ENCODE measurements at places on chromosomes 12 and 14.

GRCh38 chr12:50960130-50960529 lies 7.8 kb downstream of the HIGD1C start:
- no peak for DNase-seq

DNA sequence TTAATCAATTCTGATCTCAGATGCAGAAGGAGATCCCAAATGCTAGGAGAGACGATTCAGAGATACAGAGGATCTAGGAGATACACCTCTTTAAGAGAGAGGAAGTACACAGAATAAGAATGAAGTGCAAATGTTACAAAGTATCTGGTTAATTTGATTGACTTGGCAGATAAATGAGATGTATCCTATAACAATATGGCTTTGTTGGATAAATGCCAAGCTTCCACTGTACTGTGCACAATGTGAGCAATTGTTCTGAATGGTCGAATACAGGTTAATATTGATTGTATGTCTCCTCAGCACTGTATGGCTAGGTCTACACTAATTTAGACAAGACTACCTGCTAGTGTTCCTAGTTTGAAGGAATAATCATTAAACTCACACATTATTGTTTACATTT lies 119.6 kb upstream of the PTPRB start:
- no peak for DNase-seq

GRCh38 chr14:68376067-68376779 lies 416.6 kb downstream of the ZFP36L1 start:
- no peak for DNase-seq

DNA sequence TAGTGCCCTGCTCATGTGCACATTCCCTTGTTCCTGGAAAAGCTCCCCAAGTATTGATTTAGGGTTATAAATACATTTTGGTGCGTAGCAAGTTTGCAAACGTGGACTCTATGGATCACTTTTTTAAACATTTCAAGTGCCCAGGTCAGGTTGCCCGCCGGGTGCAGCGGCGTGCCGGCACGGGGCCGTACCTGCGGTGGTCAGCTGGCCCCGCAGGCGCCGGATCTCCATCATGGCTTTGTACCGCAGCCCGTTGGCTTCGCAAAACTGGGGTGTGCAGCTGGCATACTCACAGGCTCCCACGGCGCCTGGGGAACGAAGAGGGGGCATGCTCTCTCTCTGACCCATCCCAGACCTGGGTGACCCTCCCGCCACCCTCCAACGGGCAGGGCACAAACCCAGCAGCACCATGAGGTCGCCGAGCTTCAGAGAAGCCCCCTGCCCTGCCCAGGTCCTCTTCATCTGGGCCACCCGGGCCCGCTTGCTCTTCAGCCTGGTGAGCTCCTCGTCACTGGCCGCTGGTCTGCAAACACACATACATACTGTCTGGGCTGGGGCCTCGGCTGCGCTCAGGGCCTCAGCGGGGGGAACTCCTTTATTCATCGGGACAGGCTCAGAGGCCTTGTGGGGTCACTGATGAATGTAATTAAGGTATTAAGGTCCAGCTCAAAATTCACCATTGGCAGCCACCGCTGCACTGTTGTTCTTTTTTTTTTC lies 35.1 kb downstream of the DHX37 start:
- no peak for DNase-seq

DNA sequence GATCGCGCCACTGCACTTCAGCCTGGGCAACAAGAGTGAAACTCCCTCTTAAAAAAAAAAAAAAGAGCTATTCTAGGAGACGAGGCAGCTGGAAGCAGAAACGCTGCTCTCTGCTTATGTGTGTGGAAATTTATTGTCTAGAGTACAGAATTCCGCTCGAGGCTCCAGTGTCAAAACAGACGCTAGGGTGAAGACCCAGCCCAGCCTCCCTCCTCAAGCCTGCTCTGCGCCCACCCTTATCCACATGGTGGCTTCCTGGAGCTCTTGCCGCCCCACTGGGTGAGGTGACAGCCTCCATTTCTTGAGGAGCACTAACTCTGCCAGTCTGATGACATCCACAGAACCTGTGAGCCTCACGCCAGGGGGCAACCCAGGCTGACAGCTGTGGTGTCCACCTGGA lies 49.5 kb upstream of the DLK1 start:
- no peak for DNase-seq

DNA sequence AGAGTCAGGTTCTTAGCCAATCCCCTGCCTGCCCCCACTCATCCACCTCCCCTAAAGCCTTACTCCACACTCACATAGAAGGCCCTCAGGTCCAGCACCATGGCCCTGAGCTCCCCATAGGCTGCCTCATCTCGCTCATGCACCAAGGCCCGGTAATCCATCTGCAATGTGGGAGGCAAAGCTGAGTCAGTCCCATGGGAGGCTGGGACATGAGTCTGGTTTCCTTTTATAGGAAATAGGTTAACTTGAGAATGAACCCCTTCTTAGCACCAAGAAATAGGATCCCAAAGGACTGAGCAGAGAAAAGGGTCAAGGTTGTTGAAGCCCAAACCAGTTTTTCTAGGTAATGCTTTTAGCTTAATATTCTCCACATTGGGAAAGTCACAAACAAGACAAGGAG lies 2.1 kb upstream of the EMC9 start:
- DNase-seq = no peak

GRCh38 chr14:70257526-70257925 lies 68.8 kb upstream of the SLC8A3 start:
- DNase-seq = no peak

DNA sequence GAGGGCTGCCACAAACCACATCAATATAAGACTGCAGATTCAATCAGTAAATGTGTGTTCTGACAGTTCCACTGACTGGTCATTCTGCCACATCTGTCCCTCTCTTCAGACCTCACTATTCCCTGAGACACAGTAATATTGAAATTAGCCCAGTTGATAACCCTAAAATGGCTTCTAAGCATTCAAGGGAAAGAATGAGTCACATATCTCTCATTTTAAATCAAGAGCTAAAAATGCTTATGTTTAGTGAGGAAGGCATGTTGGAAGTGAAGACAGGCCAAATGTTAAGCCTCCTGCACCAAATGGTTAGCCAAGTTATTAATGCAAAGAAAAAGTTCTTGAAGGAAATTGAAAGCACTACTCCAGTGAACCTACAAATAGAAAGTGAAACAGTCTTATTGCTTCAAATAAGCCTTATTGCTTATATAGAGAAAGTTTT lies 24.5 kb upstream of the KIF21A start:
- no peak for DNase-seq

DNA sequence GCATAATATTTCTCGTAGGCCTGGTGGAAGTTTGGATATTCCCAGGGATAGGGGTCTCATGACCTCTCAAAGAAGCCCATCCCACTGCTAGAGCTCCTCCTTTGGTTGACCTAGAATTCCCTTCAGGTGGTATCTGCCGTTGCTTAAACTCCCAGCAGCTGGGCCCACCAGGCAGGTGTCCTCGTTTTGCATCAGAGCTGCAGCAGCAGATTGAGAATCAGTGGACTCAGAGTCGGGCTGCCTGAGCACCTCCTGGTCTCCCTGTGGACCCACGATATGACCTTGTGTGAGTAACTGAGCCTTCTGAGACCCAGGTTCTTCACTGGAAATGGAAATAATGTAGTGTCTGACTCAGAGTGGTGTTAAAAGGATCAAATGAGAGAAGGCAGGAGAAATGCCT lies 132.7 kb downstream of the PAPOLA start:
- DNase-seq = no peak

GRCh38 chr12:15322164-15323061 lies at the start of gene PTPRO:
PTPRO (plus strand) TSS chr12:15322508.
- DNase-seq = no peak

GRCh38 chr12:66514581-66514980 lies 164.3 kb downstream of the GRIP1 start:
- DNase-seq = no peak

DNA sequence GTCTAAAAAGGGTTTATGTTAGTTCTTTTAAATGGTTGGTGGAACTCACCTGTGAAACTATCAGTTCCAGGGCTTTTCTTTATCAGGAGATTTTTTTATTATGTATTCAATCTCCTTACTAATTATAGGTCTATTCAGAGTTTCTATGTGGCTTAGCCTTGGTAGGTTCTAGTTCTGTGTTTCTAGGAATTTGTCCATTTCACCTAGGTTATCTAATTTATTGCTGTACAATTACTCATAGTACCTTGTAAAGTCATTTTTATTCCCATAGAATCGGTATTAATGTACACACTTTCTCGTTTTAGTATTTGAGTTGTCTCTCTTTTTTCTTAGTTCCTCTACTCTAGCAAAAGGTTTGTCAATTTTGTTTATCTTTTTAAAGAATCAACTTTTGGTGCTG lies 59.0 kb downstream of the BORCS5 start:
- no peak for DNase-seq

- no peak for DNase-seq
Measured at GRCh38 chr12:89571491-89572195, 45.8 kb upstream of the POC1B start.

- DNase-seq = peak; percentile 33
Measured at GRCh38 chr14:70642303-70643235, 853 bp downstream of the TTC9 start.

- peak; percentile 62 for DNase-seq
Measured at GRCh38 chr14:23321572-23322547, 603 bp downstream of the PABPN1 start.

GRCh38 chr14:85060121-85060520 lies 469.8 kb upstream of the FLRT2 start:
- no peak for DNase-seq

GRCh38 chr14:65203574-65203973 lies 101.3 kb upstream of the MAX start:
- DNase-seq = no peak

DNA sequence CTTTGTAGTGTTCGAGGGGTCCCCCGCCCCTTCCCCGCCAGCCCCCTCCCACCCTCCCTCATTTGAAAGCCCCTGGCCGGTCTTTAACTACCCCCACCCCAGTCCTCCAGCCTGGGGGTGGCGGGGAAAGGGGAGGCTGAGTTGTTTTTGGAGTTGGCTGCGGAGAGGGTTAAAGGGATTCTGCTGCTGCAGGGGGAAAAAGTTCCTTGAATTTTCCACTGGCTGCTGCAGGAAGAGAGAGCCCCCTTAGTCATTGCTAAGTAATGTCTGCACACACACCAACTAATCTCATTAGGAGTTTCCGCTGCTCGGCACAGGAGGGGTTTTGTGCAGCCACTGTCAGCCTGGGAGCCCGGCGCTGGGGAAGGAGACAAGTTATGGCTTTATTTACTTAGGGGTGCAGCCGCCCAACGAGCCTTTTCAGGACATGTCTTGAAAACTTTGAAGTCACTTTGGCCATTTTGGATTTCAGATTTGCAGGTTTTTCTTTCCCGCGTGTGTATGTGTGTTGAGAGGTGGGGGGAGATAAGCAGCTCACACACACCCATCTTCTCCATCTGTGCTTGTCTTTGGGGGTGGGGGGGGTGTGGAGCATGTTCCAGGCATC lies 1.8 kb downstream of the ELK3 start:
- peak; percentile 64 for DNase-seq

GRCh38 chr12:106743270-106743988 lies 31.1 kb upstream of the RIC8B start:
- no peak for DNase-seq

DNA sequence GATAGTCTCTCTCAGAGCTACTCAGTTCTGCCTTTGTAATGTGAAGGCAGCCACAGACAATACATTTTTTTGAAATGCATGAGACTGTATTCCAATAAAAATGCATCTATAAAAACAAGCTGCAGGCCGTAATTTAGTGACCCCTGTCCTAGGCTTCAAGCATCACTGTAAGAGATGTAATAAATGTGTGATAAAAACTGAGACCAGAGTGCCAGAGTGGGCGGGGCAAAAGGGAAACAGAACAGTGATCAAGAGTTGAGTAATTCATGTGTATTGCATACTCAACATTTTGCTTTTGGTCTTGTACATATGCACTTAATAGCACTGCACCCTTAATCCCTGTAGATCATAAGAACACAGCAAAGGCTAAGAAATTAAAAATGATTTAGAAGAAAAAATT lies 743.5 kb downstream of the DIO2 start:
- DNase-seq = no peak

Measured in stimulated activated CD4-positive, alpha-beta T cell treated with anti-CD3 and anti-CD28 coated beads, Interleukin-4, amount 100 ng/mL, for 1 hour (primary cell).